ENCODE measurements at places on chromosomes 4 and X.

DNA sequence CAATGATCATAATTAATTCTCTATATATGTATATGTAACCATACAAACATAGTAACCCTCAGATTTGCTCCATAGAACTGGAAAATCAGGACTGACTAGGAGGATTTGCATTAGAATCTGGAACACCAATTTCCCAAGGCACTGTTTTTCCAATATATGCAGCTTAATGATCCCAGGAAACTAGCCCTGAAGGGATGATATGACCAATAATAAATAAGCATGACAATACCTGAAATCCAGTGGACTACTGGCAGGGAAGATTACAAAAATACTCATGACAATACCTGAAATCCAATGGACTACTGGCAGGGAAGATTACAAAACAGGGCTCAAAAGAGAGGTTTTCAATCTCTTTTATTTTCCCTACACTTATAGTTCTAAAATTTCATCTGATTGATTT, 98.4 kb downstream of the PCDH7 start:
- DNase-seq: no peak

DNA sequence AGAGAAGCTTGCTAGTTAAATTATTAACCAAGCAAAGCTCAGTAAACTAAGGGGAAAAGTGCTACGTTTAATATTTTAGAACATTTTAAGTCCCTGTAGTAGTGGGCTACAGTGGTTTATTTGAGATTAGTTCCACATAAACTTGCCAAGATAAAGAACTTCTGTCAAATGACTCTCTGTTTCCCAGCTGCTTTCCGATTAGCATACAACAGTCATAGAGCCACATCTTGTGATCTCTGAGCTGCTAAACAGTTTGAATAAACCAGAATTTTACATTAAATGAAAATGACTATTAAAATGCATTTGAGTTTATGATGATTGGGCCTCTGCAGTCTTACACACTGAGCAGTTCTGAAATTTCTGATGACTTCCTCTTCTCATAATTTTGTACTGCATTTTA, 568.5 kb downstream of the IQCM start:
- no peak for DNase-seq

GRCh38 chrX:77415161-77415560, 32.0 kb upstream of the FGF16 start:
- DNase-seq: no peak

DNA sequence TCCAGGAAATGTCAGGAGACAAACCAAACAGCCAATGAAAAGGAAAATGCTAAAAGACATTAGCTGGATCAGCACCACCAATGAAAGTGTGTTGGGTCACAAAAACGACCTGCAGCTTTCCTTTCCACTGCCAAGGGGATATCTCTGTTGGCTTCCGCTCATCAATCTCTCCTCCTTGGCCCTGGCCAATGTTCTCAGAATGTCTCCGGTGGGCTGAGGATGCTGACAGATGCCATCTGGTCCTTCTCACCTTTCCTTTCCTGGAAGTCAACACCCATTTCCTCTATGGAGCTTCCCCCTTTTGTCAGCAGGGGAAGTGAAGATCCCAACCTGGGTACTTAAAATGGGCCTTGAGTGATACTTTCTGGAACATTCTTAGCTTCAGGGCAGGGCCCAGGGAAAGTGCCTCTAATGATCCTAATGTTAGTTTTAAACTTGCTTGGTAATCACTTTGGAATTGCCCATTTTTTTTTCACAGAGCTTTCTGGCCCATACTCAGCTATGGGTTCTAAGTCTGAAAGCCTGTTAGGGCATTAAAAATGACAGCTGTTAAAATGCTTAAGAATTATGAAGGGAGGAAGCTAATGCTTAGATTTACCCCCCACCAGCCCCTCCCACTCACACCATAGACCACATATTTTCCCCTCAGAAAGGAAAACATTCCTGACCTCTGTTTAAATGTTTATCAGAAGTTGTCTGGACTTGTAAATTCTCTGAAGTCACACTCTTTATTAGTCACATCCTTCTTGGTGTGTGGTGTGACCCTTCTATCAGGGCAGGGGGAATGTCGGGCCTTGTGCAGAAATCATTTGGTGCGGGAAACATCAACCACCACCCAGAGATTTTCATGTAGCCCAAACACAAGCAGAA, 29.2 kb downstream of the IGFBP7 start:
- DNase-seq: no peak

GRCh38 chrX:14932136-14932535, 58.9 kb downstream of the MOSPD2 start:
- no peak for DNase-seq

DNA sequence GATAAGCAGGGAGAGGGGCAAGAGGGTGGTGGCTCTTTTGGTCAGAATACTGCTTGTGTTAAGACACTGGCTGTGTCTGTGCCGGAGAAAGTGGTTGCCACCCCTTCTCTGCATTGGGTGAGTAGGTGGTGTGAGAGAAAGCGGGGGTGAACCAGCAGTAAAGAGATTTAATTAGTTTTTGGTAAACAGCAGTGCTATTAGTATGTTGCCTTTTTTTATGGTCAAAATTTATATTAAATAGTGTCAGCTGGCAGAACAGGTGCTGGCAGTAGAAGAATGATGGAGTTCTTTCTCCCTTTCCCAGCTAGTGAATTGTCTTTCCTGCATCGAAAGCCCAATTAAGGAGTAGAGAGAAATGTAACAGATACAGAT, 181.6 kb downstream of the LARP7 start:
- no peak for DNase-seq

GRCh38 chr4:125070861-125071260, 243.9 kb upstream of the FAT4 start:
- no peak for DNase-seq

DNA sequence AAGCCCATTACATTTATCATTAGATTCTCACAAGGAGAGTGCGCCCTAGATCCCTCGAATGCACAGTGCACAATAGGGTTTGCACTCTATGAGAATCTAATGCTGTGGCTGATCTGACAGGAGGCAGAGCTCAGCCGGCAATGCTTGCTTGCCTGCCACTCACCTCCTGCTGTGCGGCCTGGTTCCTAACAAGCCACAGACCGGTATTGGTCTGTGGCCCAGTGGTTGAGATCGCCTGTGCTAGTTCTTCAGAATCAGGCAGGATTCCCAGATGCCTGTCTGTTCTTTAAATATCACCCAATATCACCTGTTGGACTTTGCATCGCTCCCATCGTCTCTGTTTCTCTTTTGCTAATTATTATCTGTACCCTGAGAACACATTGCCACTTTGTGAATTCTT, 14.0 kb downstream of the DSPP start:
- DNase-seq: no peak

GRCh38 chrX:2517055-2517454, 16.3 kb upstream of the DHRSX start:
- no peak for DNase-seq

- DNase-seq: no peak
Observed at GRCh38 chr4:28232951-28233350, 1372.3 kb downstream of the STIM2 start.

DNA sequence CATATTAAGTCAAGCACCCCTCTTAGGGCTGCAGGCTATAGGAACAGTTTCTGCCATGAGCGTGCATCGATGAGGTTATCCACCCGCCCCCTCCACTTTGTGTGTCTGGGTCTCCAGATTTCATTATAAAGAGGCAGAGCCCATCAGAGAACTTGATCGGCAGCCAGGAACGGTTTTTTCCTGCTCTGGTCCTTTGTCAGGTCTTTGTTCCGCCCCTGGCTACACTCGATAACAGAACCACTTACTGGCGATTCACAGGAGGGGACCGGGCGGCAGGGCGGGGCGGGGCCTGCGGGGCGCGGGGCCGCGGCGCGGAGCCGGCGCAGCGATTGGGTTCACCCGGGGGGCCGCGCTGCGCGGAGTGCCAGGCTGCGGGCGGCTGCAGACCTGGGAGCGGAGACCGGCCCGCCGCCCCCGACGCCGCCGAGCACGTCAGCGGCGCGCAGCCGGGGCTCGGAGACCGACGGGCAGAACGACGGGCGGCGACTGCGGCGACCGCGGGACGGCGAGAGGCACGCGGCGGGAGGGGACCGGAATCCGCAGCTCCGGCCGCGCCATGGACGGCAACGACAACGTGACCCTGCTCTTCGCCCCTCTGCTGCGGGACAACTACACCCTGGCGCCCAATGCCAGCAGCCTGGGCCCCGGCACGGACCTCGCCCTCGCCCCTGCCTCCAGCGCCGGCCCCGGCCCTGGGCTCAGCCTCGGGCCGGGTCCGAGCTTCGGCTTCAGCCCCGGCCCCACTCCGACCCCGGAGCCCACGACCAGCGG, at the start of gene SLC10A4:
Gene SLC10A4, plus strand, starts transcription at position 338 of the 771 bp plus-strand sequence. Its CDS starts 219 bp downstream, at position 557.
- no peak for DNase-seq

DNA sequence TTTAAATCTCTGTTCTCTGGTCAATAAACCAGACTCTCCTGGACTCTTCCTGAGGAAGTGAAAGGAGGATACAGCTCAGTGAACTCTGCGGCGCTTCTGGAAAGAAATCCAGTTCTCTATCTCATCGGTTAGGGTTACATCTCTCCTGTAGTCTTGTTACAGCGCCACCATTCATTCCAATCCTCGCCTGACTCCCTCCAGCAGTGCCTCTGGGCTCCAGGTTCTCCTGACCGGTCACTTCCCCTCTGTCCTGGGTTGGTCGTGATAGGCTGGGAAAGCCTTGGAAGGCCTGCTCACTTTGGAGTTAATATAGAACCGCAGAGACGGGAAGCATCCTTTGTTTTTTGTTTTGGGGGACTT, 97.0 kb upstream of the STOX2 start:
- DNase-seq: no peak

- peak; percentile 44 for DNase-seq
Observed at GRCh38 chrX:40278340-40279090, 180.8 kb upstream of the BCOR start.

- DNase-seq: no peak
Observed at GRCh38 chr4:166655231-166655630, 579.1 kb downstream of the SPOCK3 start.

DNA sequence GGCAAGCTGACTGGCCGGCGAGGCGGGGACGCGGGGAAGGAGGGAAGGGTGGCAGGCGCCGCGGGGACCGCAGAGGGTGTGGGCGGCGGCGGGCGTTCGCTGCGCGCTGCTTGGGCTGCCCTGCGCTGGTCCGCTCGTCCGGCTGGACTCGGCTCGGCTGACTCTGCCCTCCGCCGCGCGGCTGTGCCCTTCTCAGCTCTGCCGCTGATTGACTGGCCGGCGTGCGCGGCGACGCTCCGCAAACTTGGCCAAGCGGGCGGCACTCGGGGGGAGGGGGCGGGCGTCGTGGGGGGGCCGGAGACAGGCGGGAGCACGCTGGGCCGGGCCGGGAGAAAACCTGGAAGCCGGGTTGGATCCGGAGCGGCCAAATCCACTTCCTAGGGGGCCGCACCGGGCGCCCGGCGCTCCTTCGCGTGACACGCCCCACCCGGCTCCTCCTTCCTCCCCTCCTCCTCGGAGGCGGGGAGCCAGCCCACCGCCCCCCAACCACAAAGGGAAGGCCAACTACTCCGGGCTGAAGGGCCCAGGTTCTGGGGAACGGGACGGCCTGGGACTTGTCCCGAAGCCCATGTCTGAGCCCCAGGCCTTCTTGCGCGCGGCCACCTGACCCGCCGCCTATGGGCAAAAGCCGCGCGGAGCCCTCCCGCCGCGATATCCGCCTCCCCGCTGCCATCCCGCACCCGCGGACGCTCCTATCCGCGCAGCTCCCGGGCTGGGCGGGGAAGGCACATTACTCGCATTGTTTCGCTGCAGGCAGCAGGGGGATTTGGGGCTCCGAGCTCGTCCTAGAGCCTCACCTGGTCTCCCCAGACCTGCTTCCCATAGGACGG, at the start of gene GPC4:
Gene GPC4, minus strand, starts transcription at position 214 of the 830 bp plus-strand sequence. CDS start 524 bp downstream, outside the sequence.
- DNase-seq: no peak

- DNase-seq: no peak
Observed at GRCh38 chrX:41558531-41558930, 111.4 kb downstream of the NYX start.

- DNase-seq: no peak
Observed at GRCh38 chr4:52059372-52059771, 8.3 kb downstream of the SPATA18 start.

DNA sequence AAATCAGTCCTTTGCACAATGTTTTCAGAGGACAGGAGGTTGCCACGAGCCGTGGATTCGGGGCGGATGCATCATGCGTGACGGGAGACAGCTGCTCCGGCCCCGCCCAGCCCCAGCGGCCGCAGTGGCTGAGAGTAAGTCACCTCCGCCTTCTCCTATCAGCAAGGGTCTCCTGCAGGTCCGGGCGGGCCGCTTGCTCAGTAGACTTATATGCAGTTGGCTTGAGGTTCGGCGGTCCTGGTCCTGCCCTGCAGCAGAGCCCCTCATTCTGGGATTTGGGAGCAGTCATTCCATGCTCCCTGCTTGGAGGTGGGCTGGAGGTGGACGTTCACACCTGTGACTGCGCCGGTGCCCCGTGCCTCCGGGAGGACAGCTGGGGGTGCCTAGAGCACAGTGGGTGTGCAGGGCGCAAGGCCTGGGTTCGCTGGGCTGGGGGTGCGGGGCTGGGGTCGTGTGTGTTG, 86.3 kb upstream of the ADRA2C start:
- no peak for DNase-seq

DNA sequence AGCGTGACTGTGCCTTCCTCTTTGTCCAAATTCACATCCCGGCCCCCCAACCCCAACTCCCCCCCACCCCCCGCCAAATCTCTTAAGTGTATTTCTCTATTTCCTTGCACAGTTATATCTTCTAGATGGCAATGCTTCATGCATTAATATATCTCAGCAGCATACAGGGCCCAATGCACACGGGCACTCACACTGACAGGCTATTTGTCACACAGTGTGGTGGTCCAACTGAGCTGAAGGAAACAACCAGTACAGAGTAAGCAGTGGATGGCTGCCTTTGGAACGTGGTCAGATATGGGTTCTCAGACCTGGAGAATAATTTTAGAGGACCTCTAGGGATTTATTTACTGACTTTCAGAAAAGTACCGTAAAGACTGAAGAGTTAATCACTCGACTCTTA, 681 bp downstream of the EXOC1 start:
- DNase-seq: no peak

GRCh38 chr4:141339391-141339790, 118.7 kb downstream of the ZNF330 start:
- no peak for DNase-seq

DNA sequence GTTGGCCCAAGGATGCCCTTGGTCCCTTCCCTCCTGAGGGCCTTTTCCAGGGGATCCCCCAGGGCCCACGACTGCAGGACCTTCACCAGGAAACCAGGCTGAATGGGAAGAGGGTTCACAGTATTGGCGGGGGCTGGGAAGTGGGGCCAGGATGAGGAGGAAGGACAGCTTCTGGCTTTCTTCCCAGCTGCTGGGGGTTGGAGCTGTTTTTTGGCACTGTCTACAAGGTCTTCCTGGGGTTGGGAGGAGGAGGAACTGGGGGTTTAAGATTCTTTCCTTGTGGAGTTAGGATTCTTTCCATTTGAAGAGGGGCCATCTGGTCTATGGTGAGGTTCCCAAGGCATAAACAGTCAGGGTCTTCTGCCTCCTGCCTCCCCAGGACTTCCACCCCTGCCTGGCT, 64.8 kb downstream of the KIF4A start:
- DNase-seq: no peak

Data from activated T-helper 1 cell treated with Interleukin-2 at 50 U/mL for 16 hours (primary cell).